ENCODE measurements at places on chromosomes 5 and 9.
A peak's percentile ranks its signal among the peaks of the same experiment; 100 is the strongest.

DNA sequence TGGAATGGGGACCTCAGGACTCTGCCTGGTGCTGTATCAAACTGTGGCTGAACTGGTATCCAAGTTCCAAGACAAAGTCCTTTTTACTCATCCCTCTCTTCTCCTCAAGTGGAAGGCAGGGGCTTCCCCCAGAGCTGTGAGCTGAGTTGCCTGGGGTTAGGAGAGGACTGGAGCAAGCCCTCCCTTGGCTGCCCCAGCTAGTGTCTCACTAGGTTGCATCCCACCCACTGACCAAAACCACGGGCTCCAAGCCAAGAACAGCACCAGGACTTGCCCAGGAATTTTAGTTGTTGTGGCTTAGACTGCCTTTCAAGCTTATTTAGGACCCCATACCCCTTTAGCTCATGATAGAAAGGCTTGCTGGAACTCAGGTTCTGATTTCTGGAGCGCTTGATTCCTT, 158.7 kb upstream of the TNC start:
- DNase-seq: no peak

DNA sequence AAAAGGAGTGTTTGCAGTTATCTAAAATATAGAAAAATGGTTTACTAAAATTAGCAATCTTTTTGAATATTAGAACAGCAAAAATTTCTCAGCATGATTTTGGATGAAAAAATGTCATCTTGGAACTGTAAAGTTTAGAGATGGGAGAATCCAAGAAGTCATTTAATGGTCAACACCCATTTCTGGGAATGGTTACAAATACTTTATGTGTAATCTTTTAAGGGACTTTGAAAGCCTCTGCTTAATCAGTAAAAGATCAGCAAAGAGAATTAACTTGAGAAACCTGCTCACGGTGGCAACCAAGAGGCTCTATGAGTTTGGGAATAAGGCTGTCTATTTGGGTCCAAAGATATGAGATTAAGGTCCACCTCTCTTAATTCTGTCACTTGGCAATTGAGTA, 13.0 kb downstream of the C1QTNF3 start:
- DNase-seq: no peak

DNA sequence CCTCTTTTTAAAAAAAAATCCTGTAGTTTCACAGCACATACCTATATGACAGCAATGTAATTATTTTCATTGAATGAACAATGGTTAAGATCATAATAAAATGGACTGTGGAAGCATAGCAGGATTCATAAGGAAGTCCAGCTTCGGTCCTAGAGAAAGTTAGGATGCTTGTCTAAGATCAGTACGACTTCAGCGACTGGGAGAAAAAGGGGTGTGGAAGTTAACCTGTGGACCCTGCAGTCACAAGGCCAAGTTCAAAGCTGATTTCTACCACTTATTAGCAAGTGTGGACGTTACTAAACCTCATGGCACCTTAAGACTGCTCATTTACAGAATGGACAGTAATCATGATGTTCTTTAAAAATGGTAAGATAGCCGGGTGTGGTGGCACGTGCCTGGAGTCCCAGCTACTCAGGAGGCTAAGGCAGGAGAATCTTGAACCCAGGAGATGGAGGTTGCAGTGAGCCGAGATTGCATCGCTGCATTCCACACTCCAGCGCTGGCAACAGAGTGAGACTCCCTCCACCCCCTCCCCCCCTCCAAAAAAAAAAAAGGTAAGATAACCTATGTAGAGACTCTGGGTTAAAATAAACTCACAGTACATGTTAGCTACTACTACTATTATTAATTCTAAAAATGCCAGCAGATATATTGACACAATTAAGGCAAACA, 71.6 kb upstream of the PCA3 start:
- DNase-seq: no peak

- DNase-seq: no peak
Observed at GRCh38 chr5:157944077-157944633, 85.2 kb upstream of the CLINT1 start.

- DNase-seq: no peak
Observed at GRCh38 chr9:32965566-32965965, 35.9 kb downstream of the APTX start.

- DNase-seq: no peak
Observed at GRCh38 chr5:25107853-25108252, 463.1 kb upstream of the CDH10 start.

GRCh38 chr9:87193925-87194868, 246.9 kb upstream of the GAS1 start:
- peak; percentile 90 for DNase-seq

Measured in stromal cell of bone marrow (primary cell).